ENCODE measurements at places on chromosomes 16 and 17.

DNA sequence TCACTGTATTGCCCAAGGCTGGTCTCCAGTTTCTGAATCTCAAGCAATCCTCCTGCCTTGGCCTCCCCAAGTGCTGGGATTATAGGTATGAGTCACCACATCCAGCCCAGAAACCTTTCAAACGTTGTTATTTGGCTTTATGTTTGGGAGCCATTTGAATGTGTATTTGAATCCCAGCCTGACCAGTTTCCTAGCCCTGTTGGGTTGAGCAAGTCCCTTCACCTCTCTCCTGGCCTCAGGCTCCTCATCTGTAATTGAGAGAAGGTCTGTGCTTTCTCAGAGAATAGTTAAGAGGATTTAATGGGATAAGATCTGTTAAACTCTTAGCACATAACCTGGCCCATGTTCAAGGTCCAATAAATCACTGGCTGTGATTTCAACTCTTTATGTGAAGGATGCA lies 385.8 kb upstream of the RBFOX1 start:
- H3K27ac ChIP-seq = no peak overlapping the region
- H3K36me3 ChIP-seq = no peaks in the 10 kb centered on the region
- no peak for DNase-seq
- no peaks in the 10 kb centered on the region for H3K27me3 ChIP-seq
- no peak overlapping the region for H3K4me3 ChIP-seq
- no peaks in the 10 kb centered on the region for H3K4me1 ChIP-seq

DNA sequence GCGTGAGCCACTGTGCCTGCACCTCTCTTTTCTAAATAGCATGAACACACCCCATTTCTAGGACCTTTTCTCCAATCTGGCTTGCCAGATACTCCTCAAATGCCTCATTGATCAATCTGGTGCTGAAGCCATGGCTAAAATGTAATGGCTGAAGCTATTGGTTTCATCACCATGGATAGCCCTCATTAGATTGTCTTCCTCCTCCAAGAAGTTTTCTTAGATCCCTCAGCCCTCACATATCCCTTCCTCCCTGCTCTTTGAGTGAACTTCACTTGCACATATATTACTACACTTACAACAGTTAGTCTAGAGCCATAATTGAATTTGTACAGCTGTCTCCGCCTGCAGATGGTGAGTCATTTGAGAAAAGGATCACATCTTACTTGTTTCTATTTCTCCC lies 77.9 kb upstream of the TOX3 start:
- DNase-seq = no peak
- no peaks in the 10 kb centered on the region for H3K36me3 ChIP-seq
- peaks cover 26% of the 10 kb centered on the region for H3K27me3 ChIP-seq
- no peaks in the 10 kb centered on the region for H3K4me1 ChIP-seq
- no peak overlapping the region for H3K4me3 ChIP-seq

- H3K36me3 ChIP-seq = no peaks in the 10 kb centered on the region
- H3K27me3 ChIP-seq = no peaks in the 10 kb centered on the region
- peak; percentile 47 for DNase-seq
- H3K4me1 ChIP-seq = peaks cover 55% of the 10 kb centered on the region
- H3K27ac ChIP-seq = no peak overlapping the region
These were observed 147.3 kb downstream of the SNX11 start for GRCh38 chr17:48254896-48255295.

- no peak for DNase-seq
- no peak overlapping the region for H3K27ac ChIP-seq
- H3K4me1 ChIP-seq = no peaks in the 10 kb centered on the region
- H3K36me3 ChIP-seq = no peaks in the 10 kb centered on the region
- H3K27me3 ChIP-seq = no peaks in the 10 kb centered on the region
These were observed 20.6 kb downstream of the MT1X start for GRCh38 chr16:56702836-56703235.

DNA sequence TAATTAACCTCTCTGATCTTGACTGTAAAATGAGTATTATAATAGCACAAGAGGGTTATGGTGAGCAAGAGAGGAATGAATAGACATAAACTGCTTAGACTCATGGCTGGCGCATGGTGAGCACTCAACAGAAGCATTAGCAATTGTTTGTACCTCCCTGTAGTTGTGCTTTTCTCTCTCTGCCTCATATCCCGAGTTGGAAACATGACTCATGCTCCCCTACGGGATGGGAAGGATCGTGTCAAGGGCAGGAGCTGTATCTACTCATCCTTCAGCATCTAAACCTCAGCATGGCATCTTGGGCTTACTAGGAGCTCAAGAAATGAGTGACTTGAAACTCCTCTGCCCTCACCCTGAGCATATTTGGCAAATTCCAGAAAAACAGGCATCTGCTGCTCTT lies 299.6 kb downstream of the MAP2K4 start:
- H3K4me3 ChIP-seq = no peak overlapping the region
- H3K36me3 ChIP-seq = no peaks in the 10 kb centered on the region
- no peak overlapping the region for H3K27ac ChIP-seq
- DNase-seq = peak; percentile 2
- H3K4me1 ChIP-seq = no peaks in the 10 kb centered on the region
- peaks cover 11% of the 10 kb centered on the region for H3K27me3 ChIP-seq

GRCh38 chr16:4801051-4801961 lies 1.1 kb downstream of the ROGDI start:
- H3K36me3 ChIP-seq = peaks cover 10% of the 10 kb centered on the region
- H3K27ac ChIP-seq = no peak overlapping the region
- H3K27me3 ChIP-seq = no peaks in the 10 kb centered on the region
- no peak for DNase-seq

GRCh38 chr17:40019140-40019991 lies 4.1 kb downstream of the CSF3 start:
- no peak overlapping the region for H3K27ac ChIP-seq
- H3K4me3 ChIP-seq = no peak overlapping the region
- no peaks in the 10 kb centered on the region for H3K36me3 ChIP-seq
- no peaks in the 10 kb centered on the region for H3K27me3 ChIP-seq

DNA sequence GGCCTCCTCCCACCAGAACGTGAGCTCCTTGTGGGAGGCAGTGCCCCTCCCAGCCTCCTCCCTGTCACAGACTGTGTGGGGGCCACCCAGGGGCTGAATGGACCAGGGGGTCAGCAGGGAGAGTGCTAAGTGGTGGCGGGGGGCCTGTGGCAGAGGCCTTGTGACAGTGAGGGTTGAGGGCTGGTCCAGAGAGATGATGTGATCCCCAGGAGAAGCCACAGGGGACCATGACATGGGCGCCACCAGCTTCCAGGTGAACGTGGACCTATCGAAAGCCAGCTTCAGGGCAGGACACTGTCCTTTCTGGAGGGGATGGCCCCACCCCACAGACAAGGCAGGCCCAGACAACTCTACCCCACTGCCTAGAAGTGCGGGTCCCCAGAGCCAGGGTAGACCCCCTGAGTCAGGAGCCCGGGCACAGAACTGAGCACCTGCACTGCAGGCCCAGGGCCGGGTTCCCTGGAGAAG lies 3.1 kb downstream of the SPSB3 start:
- H3K36me3 ChIP-seq = peaks cover 14% of the 10 kb centered on the region
- no peak overlapping the region for H3K27ac ChIP-seq
- DNase-seq = no peak
- H3K27me3 ChIP-seq = no peaks in the 10 kb centered on the region
- H3K4me1 ChIP-seq = no peaks in the 10 kb centered on the region

- no peaks in the 10 kb centered on the region for H3K4me1 ChIP-seq
- no peak for DNase-seq
- H3K27ac ChIP-seq = no peak overlapping the region
- no peak overlapping the region for H3K4me3 ChIP-seq
These were observed 23.6 kb downstream of the RAB40B start for GRCh38 chr17:82674656-82675475.
